Activated CD4-positive, alpha-beta T cell treated with anti-CD3 and anti-CD28 coated beads for 36 hours (primary cell): ENCODE measurements at places on chromosomes 12 and 14. TPM values are rescaled to one million over a fixed set of nuclear protein-coding genes. Genes with fewer than 3 reads are reported as not detected.

- no peaks in the 10 kb centered on the region for H3K36me3 ChIP-seq
- no peak overlapping the region for H3K4me3 ChIP-seq
- no peaks in the 10 kb centered on the region for H3K4me1 ChIP-seq
Observed at GRCh38 chr12:109027767-109028166, 6.9 kb upstream of the SVOP start.

PSMA3 gene
- total RNA-seq, result 425 TPM

ASB2 gene
- total RNA-seq, result 25.5 TPM

DNA sequence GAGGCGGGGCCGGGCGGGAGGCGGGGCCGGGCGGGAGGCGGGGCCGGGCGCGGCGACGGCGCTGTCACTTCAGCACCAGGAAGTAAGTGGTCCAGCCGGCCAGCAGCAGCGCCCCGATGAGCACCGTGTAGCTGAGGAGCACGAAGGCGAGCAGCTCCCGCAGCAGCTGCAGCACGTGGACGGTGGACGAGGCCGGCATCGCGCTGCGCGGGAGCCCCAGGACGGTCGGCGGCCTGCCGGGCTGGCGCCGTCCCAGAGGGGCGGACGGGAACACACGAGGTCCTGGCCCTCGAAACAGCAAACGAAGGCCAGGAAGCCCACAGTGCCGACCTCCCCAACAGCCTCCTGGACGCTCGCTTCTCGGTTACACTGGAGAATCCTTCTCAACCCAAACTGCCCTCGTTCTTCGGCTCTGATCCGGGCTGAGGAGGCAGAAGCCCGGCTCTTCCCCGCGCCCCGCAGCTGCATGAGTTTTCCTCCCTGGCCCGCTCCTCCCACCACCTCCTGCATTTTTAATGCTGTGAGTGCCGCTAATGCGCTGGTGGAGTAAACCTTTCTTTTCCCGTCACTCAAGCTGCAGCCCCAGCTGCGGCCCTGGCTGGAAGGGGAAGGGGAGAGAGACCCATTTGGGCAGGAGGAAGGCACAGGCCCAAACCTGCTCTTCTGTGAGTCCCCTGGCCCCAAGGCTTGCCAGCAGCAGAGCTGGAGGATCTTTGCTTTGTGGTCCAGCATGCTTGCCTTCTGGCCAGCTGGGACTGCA lies 694 bp upstream of the DIABLO start:
- H3K4me3 ChIP-seq, result peak overlapping the region; percentile 92
- H3K27ac ChIP-seq, result peak overlapping the region; percentile 25
- H3K36me3 ChIP-seq, result peaks cover 26% of the 10 kb centered on the region
- H3K4me1 ChIP-seq, result peaks cover 26% of the 10 kb centered on the region
- H3K27me3 ChIP-seq, result no peaks in the 10 kb centered on the region

- no peaks in the 10 kb centered on the region for H3K4me1 ChIP-seq
- no peaks in the 10 kb centered on the region for H3K36me3 ChIP-seq
- DNase-seq, result no peak
- no peak overlapping the region for H3K4me3 ChIP-seq
- H3K27me3 ChIP-seq, result peaks cover 2% of the 10 kb centered on the region
- no peak overlapping the region for H3K27ac ChIP-seq
Observed at GRCh38 chr12:128662101-128662500, 161.7 kb downstream of the SLC15A4 start.
